ENCODE measurements at places on chromosomes 6 and 20. TPM values are rescaled to one million over a fixed set of nuclear protein-coding genes. Genes with fewer than 3 reads are reported as not detected.

Gene DEFB128
- not detected for total RNA-seq

DNA sequence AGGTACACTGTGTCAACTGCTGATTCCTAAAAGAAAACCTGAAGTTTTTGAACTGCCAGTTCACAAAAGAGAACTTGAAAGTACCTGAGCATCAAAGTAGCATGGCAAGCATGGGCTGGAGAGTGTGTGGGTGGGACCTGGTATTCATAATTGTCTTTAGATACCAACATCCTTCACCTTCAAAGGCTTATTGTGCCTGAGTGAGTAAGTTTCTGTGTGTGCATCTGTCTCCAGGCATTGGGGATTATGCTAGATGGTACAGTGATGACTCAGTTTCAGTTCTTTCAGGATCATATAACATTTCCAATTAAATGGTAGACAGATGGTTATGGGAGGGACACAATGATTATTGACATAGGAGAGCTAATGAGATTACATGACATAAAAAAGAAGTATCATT is 238.5 kb downstream of the ZFAND3 start:
- no peaks in the 10 kb centered on the region for H3K27me3 ChIP-seq
- H3K4me3 ChIP-seq = no peak overlapping the region
- DNase-seq = peak; percentile 16
- no peaks in the 10 kb centered on the region for H3K4me1 ChIP-seq

- DNase-seq = no peak
- H3K4me3 ChIP-seq = no peak overlapping the region
- no peak overlapping the region for H3K27ac ChIP-seq
- H3K4me1 ChIP-seq = no peaks in the 10 kb centered on the region
- peaks cover 7% of the 10 kb centered on the region for H3K36me3 ChIP-seq
These were observed 10.7 kb downstream of the CLDN20 start for GRCh38 chr6:155274533-155274932.

DNA sequence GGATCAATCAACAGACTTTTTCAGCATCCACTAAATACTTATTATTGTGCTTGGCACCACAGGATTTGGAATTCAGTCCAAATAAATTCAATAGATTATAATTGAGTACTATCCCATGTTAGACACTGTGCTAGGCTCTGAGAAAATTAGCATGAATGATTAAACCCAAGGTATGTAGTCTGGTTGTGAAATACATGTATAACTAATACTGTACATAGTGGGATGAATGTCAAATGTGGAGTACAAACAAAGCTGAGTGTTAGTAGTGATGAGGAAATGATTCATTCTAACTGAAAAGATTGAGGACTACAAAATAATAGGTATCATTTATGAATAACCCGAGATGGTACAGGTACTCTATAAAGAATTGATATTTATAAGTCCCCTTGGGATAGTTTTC is 111.9 kb upstream of the FLRT3 start:
- no peaks in the 10 kb centered on the region for H3K4me1 ChIP-seq
- no peaks in the 10 kb centered on the region for H3K36me3 ChIP-seq
- no peak overlapping the region for H3K4me3 ChIP-seq
- no peak overlapping the region for H3K27ac ChIP-seq
- no peaks in the 10 kb centered on the region for H3K27me3 ChIP-seq

GRCh38 chr6:130070792-130071191 is 52.4 kb downstream of the L3MBTL3 start:
- no peak for DNase-seq
- peaks cover 24% of the 10 kb centered on the region for H3K36me3 ChIP-seq
- H3K27me3 ChIP-seq = no peaks in the 10 kb centered on the region
- no peak overlapping the region for H3K4me3 ChIP-seq

DNA sequence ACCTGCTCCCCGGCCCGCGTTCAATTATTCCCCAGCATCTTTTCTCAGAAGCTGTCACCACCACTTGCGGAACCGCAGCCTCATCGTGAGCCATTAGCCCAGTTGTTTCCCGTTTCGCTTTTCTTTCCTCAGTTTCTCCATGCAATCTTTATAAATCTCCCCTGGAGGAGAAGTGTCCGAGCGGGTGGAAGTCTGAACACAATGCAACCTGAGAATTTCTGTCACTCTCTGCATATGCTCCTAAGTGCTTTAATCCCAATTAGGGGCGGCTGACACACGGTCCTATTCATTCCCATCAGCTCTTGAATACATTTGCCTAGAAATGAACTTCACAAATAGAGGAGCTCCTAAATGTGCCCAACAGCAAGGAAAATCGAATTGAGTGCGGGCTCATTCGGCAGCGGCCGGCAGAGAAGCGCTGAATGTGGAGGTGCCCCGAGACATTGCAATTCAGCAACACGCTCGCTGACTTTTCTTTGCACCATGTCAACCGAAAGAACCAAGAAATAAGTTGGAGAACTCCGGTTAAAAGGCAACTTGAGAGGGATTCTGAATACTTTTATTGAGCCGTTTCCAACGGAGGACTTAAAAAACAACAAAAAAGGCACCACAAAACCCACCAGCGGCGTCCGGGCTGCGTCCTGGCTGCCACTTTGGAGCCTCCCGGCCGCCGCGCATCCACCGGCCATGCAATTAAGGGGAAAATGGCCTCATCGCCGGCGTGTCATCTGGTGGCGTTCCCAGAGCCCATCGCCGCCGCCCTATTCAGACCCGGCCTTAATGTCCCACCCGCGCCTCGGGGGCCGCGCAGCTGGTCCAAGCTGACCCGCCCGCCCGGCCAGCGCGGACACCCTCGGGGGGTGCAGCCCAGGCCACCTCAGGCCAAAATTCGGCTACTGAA is 3.9 kb upstream of the PRDM13 start:
- no peak overlapping the region for H3K27ac ChIP-seq
- H3K27me3 ChIP-seq = peaks cover 46% of the 10 kb centered on the region
- peaks cover 45% of the 10 kb centered on the region for H3K4me1 ChIP-seq
- DNase-seq = no peak

- peaks cover 2% of the 10 kb centered on the region for H3K27me3 ChIP-seq
- no peak for DNase-seq
- H3K27ac ChIP-seq = no peak overlapping the region
- H3K4me3 ChIP-seq = no peak overlapping the region
- no peaks in the 10 kb centered on the region for H3K36me3 ChIP-seq
- no peaks in the 10 kb centered on the region for H3K4me1 ChIP-seq
These were observed 25.6 kb upstream of the ID4 start for GRCh38 chr6:19811397-19812079.

DNA sequence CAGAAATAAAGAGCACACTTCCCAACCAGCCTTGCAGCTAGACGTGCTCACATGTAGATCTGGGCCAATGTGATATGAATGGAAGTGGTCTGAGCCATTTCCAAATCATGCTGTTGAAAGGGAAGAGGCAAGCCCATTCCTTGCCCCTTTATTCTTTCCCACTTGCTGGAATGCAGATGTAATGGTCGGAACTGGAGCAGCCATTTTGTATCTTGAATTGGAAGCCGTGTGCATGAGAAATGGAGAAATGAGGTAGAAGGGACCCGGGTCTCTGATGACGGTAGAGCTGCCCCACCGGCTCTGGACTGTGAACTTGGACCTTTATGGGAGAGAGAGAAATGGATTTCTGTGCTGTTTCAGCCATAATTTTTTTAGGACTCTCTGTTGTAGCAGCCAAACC is 54.8 kb upstream of the STX16 start:
- no peaks in the 10 kb centered on the region for H3K36me3 ChIP-seq
- H3K4me1 ChIP-seq = no peaks in the 10 kb centered on the region
- no peak overlapping the region for H3K27ac ChIP-seq
- no peak for DNase-seq

DNA sequence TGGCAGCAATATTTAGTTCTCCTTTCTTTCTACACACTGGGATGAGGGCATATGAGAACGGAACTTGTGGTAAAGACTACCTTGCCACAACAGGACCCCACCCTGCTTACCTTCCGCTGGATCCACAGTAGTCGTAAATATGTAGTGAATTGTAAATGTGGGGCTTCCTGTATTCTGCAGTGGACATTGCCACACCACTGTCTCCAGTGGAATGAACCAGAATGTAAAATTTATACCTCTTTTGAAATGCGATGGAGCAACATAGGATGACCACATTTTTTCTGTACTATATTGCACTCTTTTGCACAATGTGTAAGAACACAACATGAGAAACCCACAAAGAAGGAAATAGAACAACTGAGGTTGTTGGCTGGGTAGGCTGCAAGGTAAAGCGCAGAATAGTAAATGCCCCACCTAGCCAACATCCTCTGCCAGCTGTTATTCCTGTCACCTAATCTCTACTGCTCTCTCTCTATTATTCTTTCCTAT is 16.1 kb upstream of the RIPOR2 start:
- H3K4me3 ChIP-seq = peak overlapping the region; percentile 51
- H3K4me1 ChIP-seq = peaks cover 83% of the 10 kb centered on the region
- H3K27ac ChIP-seq = peak overlapping the region; percentile 76
- H3K27me3 ChIP-seq = no peaks in the 10 kb centered on the region
- DNase-seq = no peak

Gene PLA2G7
- total RNA-seq = 0.30 TPM

Gene L3MBTL1
- total RNA-seq = 15.7 TPM

DNA sequence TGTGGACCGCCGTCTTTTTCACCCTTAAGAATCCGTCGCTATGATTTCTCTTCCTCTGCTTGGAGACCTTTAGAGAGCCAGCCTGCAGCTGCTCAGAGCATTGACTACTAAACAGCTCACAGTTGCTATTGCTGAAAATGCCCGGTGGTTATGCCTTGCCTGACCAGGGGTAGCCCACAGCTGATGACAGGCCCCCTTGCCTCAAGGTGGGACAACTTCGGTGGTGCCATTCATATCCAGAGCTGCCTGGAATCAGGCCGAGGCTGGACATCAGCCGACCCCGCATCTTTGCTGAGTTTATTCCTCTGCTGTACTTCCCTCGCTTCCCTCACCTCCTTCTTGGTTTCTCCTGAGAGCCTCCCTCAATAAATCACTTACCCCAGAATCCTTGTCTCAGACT is 39.6 kb downstream of the OVOL2 start:
- H3K36me3 ChIP-seq = no peaks in the 10 kb centered on the region
- no peak for DNase-seq
- H3K4me1 ChIP-seq = no peaks in the 10 kb centered on the region
- no peak overlapping the region for H3K4me3 ChIP-seq
- peaks cover 3% of the 10 kb centered on the region for H3K27me3 ChIP-seq
- no peak overlapping the region for H3K27ac ChIP-seq

GRCh38 chr6:71203206-71203605 is 85.4 kb upstream of the OGFRL1 start:
- H3K27ac ChIP-seq = no peak overlapping the region
- no peaks in the 10 kb centered on the region for H3K36me3 ChIP-seq
- no peak for DNase-seq

DNA sequence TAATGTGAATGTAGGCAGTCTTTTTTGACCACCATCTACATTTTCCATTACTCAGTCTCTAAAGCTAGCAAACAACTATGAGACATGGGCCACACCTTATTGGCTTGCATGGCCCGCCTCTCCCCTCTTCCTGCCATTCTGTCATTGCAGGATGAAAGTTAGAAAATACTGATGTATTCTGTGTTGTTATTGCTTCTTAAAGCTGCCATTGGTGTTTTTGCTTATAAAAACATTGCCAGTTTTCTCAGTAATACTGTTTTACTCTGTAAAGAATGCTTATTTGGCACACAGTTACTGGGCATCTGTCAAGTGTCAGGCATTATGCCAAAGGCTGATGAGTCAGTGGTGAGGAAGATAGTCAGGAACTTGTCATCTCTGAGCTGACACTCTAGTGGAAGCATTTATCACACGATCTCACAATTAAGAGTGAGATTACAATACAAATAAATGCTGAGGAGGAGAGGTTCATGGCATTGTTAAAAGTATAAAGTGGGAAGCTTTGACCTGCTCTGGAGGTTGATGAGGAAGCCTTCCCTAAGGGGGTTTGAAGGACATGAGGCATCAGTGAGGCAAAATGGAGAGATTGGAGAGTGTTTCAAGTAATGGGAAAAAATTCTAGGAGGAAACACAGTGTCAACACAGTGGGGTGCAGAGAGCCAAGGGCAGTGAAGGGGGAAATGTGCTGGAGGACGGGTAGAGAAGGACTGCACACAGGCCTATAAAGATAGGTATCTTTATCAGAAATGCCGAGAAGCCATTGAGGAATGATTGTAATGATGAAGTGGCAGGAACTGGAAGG is 14.7 kb downstream of the KLHL32 start:
- H3K4me3 ChIP-seq = no peak overlapping the region
- H3K27ac ChIP-seq = no peak overlapping the region
- H3K27me3 ChIP-seq = no peaks in the 10 kb centered on the region
- no peaks in the 10 kb centered on the region for H3K36me3 ChIP-seq
- no peak for DNase-seq

DNA sequence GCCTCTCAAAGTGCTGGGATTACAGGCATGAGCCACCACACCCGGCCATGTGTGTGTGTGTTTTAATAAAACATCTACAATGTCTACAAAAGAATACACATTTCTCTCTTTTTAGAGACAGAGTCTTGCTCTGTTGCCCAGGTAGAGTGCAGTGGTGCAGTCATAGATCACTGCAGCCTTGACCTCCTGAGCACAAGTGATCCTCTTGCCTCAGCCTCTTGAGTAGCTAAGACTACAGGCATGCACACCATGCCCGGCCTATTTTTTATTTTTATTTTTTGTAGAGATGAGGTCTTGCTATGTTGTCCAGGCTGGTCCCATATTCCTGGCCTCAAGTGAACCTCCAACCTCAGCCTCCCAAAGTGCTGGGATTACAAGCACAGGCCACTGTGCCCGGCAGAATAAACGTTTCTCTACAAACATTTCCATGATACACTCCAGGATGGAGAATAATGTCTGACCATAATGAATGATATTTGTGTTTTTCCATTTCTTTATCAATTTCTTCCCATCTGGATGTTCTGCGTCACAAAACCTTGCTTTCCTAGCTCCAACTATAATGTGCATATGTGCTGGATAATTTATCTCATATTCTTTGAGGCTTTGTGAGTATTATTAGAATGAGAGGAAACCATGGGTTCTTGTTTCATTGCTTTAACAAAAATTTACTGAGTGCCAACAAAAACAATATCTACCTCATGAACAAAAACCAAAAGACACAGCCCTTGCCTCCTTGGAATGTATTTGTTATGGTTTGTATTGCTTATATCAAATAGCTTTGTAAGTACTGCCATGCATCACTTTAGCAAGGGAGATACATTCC is 28.6 kb upstream of the CCN2 start:
- no peaks in the 10 kb centered on the region for H3K4me1 ChIP-seq
- no peak for DNase-seq
- no peaks in the 10 kb centered on the region for H3K27me3 ChIP-seq
- no peak overlapping the region for H3K4me3 ChIP-seq
- no peak overlapping the region for H3K27ac ChIP-seq
- H3K36me3 ChIP-seq = no peaks in the 10 kb centered on the region

GRCh38 chr6:8839626-8840025 is 404.3 kb upstream of the SLC35B3 start:
- H3K36me3 ChIP-seq = no peaks in the 10 kb centered on the region
- no peaks in the 10 kb centered on the region for H3K27me3 ChIP-seq
- DNase-seq = no peak
- H3K4me3 ChIP-seq = no peak overlapping the region
- H3K27ac ChIP-seq = no peak overlapping the region

GRCh38 chr6:133995758-133996157 is 42.7 kb downstream of the TBPL1 start:
- no peaks in the 10 kb centered on the region for H3K4me1 ChIP-seq
- no peak for DNase-seq
- H3K27me3 ChIP-seq = no peaks in the 10 kb centered on the region
- no peak overlapping the region for H3K27ac ChIP-seq
- no peak overlapping the region for H3K4me3 ChIP-seq
